ENCODE measurements at places on chromosomes 11 and 22.

DNA sequence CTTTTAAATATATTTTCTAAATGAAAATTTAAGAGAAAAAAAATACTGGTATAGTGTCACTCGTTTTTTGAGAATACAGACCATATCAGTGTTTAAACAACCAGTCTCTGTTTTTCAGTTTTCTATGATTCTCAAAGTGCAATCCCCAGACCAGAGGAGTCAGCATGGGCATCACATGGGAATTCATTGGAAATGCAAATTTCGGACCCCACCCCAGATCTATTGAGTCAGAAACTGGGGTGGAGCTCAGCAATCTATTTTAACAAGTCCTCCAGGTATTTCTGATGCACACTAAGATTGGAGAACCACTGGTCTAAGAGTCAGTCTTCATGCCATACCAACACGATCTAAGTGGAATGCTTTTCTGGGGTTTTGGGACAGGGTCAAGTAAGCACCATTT, 66.1 kb downstream of the FAR1 start:
- DNase-seq = no peak

DNA sequence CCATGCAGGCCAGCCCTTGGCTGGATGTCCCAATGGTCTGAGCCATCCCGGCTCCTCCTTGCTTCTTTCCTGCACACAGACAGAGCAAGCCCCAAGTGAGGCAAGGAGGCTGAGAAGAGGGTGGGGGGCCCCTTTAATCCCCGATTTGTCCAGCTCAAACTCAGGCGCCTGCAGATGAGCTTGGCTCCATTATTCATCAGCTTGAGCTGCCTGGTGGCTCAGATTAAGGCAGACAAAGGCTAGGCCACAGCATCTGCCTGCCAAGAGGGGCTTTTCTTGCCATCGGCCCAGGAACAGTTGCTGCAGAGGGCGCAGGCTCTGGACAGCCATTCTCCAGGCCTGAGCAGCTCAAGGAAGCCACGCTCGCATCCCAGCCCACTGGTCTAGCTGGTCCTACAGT, 35.4 kb downstream of the LMO1 start:
- no peak for DNase-seq

- no peak for DNase-seq
Measured at GRCh38 chr22:36009085-36009484, 19.5 kb downstream of the RBFOX2 start.

- no peak for DNase-seq
Measured at GRCh38 chr11:104661901-104662300, 236.4 kb downstream of the CASP12 start.

DNA sequence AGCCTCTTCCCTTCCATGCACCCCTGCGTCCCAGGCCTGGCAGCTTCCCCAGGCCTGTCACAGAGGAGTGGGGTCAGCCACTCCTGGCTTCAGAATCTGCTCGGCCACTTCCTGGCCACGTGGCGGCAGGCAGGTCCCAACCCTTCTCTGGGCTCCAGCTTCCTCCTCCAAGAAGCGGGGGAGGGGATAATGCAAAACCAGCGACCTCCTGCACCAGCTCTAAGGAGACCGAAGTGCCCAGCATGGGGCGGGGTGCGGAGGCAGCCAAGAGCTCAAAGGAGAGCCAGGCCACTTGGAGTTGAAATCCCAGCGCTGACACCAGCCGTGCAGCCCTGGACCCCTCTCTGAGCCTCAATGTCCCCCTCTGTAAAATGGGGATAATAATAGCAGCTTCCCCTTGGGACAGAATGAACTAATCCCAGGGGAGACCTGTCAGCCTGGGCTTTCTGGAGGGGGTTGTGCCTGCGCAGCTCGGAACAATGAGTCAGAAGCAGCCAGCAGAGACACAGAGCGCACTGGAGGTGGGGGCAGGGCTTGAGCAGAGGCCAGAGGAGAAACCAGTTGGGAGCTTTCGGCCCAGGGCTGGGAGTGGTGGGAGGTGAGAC, 22.8 kb upstream of the PICK1 start:
- DNase-seq = peak; percentile 17

GRCh38 chr11:33847251-33847650, 44.6 kb downstream of the LMO2 start:
- no peak for DNase-seq

- DNase-seq = no peak
Measured at GRCh38 chr11:76221365-76221764, 15.1 kb upstream of the WNT11 start.

DNA sequence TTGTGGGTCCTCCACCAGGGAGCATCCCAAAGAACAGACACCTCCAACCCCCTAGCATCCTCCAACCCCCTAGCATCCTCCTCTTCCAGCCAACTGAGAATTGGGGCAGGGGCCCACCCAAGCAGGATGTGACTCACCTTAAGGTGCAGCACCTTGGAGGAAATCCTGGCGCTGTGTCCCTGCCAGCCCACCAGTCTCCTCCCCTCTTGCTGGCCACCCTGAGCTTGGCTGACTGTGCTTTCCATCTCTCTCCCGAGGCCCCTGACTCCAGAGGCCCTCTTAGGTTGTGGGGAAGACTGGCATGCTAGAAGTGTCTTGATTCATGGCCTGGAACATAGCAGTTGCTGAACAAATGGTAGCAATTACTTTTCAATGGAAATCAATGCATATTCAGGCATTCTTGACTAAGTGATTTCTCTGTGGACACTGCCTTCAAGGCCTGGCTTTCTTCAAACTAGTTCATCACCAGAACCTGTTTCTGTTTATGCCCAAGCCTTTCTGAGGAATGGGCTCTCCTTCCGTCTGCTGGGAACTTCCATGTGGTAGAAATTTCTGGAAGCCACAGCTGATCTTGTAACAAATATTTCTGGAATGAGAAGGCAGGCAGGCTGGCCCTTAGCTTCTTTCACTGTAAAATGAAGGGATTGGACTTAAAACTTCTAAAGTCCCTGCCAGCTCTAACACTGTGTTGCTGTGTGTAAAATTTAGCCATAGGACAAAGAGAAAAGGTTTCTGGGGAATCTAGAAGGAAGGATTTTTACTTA, 60.5 kb downstream of the CEP164 start:
- DNase-seq = no peak

DNA sequence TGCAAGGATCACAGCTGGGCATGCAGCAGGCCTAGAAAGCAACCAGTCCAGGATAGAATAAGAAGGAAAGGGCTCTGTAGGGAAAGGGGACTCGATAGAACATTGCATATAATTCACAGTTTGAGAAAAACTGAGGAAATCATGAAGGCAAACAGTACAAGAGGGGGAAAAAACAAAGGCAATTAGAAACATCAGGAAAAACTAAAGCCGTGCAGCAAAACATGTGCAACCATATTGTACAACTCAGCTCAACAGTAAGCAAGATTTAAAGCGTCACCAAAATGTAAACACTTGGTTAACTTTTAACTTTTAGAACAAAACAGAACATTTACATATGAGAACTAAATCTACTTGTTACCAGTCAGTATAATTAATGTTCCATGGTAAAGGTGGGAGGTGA, 8.5 kb downstream of the APOL3 start:
- DNase-seq = no peak

GRCh38 chr11:126008956-126009355, 53.7 kb downstream of the CDON start:
- DNase-seq = no peak

DNA sequence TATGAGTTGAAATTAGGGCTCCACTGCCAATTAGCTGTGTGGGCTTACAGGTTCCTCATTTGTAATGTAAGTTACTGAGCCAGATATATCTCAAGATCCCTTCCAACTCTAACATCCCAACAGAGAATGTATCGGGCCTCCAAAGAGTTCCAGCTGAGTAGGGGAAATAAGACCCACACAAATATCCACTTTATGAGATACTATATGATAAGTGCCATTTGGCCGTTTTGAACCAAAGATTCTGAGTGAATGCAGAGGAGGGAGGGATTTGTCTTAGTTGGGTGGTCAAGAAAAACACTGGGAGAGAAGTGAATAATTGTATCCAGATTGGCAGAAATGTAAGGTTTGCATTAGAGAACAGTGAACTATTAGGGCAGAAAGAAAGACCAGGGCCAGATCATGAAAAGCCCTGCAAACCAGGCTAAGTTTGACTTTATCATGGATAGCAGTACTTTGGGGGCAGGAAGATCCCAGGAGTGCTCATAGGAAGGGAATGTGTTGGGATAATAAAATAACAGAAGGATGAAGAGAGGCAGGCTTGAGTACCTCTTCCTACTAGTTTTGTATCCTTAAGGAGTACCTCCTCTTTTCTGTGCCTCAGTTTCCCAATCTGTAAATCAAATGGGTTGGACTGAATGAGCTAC, 63.9 kb downstream of the RPL27A start:
- no peak for DNase-seq

GRCh38 chr11:64659417-64660144, 63.4 kb downstream of the NRXN2 start:
- DNase-seq = no peak

DNA sequence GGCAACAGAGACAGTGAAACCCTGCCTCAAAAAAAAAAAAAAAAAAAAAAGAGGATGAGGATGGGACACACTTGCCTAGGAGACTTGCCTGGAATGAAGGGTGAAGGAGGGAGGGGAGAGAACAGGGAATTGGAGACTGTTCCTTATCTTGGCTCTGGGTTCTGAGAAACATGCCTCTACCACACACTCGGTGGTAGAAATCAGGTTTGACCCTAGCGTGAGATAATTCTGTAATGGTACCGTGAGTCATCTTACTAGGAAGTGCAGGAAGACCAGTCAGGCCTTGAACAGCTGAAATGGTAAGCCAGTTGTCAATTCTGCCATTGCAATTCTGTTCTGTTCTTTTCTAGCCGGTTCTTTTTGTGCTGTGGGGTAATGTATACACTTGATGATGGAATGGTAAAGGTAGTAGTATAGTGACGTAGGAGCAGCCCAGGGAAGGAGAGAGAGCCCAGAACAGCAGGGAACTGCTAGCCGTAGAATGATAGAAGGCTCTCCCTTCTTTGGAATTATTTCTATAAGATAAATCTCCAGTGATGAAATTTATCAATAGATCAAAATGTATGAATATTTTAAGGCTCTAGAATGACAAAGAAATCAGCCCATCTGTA, 3.9 kb upstream of the AMBRA1 start:
- no peak for DNase-seq

- DNase-seq = no peak
Measured at GRCh38 chr11:117820516-117820915, 4.0 kb downstream of the FXYD2 start.

GRCh38 chr11:74678041-74678440, 53.2 kb downstream of the CHRDL2 start:
- no peak for DNase-seq

DNA sequence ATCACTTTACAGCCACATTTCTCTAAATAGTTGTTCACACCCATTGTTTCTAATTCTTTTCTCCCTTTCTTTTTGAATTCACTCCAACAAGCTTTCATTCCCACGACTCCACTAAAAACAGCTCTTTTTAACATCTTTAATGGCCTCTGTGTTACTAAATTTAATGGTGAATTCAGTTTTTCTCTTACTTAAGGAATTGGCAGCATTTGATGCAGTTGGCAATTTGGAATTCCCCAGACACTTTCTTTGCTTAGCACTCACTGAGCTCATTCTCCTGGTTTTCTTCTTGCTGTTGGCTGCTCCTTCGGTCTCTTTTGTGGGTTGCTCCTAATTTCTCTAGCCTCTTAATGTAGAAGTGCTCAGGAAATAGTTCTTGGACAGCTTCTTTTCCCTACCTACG, 40.5 kb upstream of the OR9Q1 start:
- no peak for DNase-seq

DNA sequence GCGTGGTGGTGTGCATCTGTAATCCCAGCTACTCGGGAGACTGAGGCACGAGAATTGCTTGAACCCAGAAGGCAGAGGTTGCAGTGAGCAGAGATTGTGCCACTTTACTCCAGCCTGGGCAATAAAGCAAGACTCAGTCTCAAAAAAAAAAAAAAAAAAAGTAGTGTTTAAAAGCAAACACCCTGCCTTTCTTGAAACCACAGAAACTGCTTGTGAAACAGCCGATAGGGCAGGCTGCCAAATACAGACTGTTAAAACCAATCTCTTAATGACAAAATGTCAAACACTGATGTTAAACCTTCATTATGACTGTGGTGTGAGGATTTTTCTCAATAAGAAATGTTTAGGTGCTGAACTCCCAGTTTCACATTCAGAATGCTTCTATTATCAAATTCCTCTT, 27.3 kb downstream of the MARK2 start:
- no peak for DNase-seq

- no peak for DNase-seq
Measured at GRCh38 chr11:46705070-46705688, 4.3 kb downstream of the ZNF408 start.

DNA sequence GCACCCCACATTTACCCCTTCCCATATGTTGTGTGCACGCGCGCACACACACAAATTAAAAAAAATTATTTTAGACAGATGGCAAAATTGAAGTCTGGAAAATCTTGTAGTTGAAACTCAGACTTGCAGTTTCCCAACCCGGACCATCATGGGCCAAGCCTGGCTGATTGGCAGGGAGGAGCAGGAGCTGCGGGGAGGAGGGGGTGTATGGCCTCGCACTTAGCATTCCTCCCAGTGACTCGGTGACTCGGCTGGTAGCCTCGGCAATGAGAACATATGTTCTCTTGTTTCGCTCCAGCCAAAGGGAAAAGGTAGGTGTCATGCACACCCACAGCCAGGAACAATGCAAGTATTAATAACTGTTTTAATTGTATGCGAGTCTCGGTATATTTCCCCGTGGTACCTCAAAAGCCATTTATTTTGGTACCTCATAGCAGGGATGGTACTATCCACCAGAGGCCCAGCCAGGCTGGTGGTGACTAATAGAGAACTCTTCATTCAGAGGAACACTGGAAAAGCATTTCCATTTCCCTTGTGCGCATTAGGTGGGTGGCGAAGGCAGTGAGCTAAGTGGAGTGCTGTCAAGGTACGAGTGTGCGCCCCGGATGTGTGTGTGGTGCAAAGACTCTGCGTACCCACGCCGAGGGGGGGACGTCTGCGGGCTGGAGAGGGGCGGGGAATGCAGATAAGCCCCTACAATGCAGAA, 92.5 kb downstream of the DSCAML1 start:
- no peak for DNase-seq

- DNase-seq = no peak
Measured at GRCh38 chr22:27886843-27887151, 32.3 kb downstream of the PITPNB start.

DNA sequence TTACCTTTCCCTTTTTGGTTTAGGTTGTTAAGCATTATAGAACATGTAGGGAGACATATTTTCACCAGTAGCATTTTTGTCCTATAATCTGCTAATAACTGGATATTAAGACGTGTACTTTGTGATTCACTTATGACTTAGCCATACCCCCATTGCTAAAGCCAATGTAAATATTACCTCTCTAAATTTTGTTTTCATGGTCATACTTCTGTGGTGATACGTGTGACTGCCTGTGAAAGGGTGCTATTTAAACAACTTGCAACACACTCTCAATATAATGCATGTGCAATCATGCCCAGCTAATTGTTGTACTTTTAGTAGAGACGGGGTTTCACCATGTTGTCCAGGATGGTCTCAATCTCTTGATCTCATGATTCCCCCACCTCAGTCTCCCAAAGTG, 36.2 kb upstream of the PAK1 start:
- no peak for DNase-seq

GRCh38 chr11:91133361-91133760, 910.5 kb upstream of the CHORDC1 start:
- DNase-seq = no peak
